ENCODE measurements at places on chromosomes 13 and 19.

- no peak for DNase-seq
These were observed 42.0 kb upstream of the RXFP2 start for GRCh38 chr13:31697290-31697689.

DNA sequence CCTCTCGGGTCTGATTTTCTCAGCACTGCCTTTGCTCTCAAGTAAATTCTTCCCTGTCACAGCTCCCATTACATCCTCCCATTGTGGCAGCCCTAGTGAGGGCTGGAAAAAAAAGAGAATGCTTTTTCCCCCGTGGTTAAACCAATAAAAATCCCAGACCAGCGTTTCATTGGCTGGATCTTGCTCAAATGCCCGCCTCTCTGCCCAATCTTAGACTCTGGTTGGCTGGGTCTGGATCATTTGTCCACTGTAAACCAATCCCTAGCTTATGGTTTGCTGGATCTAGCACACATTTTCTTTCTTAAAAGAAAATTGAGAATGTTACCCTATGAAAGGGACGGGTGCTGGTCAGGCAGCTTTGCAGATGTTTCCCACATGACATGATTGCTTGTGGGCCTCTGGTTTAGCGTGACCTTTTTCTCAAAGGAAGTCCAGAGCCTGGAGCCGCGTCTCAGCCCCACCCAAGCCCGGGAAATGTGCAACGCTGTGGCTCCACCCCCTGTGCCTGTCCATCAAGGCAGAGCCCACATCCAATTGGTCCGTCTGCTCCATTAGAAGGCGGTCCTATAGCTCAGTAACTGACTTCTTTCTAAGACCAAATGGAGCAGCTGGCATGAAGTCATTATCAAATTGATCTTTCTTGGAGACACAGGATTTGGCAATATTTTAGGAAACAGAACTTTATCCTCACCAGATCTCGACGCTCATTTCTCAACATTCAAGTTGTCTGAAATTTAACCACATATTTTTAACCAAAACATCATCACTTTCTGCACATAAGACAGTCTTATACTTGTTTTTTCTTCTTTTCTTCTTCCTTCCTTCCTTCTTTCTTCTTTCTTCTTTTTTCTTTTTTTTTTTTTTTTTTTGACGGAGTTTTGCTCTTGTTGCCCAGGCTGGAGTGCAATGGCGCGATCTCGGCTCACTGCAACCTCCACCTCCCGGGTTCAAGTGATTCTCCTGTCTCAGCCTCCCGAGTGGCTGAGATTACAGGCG is 2.6 kb upstream of the MCEMP1 start:
- DNase-seq = peak; percentile 53

- DNase-seq = no peak
These were observed 8.3 kb upstream of the MISP start for GRCh38 chr19:742540-743075.

GRCh38 chr13:21079221-21079620 is 17.8 kb upstream of the LATS2 start:
- no peak for DNase-seq

DNA sequence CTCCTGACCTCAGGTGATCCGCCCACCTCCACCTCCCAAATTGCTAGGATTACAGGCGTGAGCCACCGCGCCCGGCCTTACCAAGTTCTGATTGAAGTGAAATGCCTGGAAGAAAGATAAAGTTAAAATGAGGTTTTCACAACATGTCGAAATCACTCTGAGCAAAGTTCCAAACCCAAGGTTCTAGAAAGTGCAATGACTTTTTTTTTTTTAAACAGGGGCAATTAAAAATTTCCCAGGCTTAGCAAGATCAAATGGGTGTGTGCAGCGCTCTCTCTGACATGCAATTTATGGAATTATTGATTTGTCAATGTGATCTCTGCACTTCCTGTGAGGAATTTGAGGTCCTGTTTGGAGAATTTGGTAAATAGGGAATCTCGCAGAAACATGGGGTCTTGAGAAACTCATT is 12.8 kb upstream of the MAP2K2 start:
- no peak for DNase-seq

DNA sequence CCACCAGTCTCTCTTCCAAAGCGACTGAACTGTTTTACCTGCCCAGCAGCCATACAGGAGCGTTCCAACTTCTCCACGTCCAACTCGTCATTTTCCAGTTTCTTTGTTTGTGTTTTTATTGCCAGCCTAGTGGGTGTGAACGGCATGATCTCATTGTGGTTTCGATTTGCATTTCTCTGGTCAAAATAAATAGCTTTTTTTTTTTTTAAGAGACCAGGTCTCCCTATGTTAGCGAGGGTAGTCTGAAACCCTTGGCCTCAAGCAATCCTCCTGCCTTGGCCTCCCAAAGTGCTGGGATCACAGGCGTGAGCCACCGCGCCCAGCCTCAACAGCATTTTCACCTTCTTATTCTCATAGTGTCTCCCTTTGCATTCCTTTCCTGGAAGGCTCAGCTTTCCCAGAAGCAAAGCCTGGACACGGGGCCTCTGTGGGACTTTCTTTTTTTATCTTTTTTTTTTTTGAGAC is 4.2 kb upstream of the JSRP1 start:
- DNase-seq = no peak

- no peak for DNase-seq
These were observed 73.7 kb upstream of the PCDH9 start for GRCh38 chr13:67303661-67304333.

DNA sequence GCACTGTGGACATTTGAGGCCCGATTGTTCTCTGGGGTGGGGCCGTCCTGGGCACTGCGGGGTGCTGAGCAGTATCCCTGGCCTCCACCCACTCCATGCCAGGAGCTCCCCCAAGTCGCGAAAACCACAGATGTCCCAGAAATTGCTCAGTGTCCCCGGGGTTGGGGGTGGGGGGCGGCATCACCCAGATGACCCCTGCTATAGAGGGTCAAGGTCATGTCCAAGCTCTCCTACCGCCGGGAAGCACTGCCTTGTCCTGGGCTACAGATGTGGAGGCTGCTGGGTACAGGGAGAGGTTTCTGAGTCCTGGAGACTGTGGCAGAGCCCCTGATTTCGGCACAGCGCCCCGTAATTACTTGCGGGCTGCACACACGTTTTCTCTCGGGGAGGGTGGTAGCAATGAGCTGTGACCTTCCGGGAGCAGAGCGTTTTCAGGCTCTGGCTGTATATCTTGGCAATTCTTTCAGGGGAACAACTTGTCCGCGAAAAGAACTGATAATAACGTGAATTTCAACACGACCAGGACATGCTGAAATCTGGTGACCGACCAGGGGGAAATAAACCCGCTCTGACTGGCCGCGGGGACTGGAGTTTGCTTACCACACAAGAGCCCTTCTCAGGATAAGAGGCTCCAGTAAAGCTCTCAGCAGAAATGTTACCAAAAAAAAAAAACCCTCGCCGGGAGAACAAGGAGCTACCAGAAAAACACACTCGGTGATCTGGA is 68.1 kb downstream of the GNG7 start:
- DNase-seq = no peak

- no peak for DNase-seq
These were observed 3.5 kb downstream of the ANGPTL4 start for GRCh38 chr19:8367327-8368001.

GRCh38 chr19:46481947-46482346 is 10.6 kb upstream of the PNMA8A start:
- DNase-seq = no peak

DNA sequence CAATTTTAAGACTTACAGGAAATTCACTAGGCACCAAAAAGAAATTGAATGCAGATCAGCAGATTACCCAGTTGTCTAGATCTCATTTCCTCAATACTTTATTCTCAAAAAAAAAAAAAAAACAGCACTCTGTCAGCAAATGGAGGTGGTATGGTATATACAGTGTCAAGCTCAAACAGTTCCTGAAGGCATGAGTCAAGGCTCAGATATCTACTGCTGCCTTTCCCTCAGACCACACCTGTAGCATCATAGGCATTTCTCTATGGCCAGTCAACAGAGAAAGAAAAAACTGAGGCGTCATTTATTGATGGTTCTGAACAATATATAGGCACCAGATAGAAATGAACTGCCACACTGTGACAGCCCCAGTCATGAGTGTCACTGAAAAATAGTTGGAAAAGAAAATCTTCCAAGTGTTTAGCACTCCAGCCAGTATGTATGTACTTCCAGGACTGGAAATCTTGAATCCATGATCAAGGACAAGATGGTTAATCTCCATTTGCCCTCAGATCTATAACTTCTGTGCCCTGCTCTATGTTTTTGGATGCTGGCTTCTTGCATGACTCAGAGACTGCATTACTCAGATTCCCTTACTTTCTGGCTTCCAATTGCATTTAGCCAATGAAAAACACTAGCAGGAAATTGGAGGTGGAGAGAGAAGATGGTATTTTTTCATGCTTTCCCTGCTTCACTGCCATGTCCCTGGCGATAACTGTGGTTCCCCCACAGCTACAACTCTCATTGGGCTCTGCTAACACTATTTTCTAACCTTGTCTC is 8.4 kb upstream of the COG3 start:
- DNase-seq = no peak

DNA sequence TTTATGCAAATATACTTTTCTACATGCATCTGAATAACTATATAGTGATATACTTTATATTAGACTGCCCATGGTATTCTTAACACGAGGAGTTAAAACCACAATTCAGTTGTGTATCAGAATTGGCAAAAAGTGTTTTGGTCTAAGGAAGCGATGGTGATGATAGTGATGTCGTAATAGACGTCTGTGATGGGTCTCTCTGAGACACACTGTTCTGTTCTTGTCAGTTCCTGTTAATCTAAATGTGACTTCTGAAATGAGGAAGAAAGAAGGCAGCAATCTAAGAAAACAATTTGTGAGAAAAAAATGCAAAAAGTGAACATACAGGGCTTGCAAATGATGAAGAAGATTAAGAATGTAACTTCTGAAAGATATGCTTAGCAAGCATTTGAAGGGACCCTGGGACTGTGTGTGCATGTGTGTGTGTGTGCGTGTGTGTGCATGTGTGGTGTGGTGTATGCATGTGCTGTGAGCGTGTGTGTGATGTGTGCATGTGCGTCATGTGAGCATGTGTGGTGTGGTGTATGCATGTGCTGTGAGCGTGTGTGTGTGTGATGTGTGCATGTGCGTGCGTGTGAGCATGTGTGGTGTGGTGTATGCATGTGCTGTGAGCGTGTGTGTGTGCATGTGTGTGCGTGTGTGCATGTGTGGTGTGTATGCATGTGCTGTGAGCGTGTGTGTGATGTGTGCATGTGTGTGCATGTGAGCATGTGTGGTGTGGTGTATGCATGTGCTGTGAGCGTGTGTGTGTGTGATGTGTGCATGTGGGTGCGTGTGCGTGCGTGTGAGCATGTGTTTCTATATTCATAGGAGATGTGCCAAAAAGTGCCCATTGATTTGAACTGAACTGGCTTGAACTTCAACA is 131.8 kb downstream of the IRS2 start:
- no peak for DNase-seq

GRCh38 chr13:41130356-41130755 is 2.2 kb downstream of the KBTBD6 start:
- DNase-seq = peak; percentile 5

DNA sequence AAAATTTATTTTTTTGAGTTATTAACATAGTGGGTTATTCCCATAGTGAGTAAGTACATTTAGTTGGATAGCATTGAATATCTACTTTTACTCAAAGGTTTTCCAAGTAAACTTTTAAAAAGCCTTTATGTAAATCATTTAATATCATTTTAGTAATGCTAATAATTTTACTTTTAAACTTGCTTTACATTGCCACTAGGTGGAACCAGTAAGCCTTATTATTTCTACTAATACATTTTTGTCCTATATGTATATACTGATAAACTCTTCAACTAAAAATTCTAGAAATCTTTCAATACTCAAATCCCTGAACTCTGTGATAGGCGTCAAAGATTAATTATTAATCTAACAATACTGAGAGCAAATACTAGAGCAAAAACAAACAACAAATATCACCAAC is 1709.2 kb upstream of the PCDH20 start:
- DNase-seq = no peak

DNA sequence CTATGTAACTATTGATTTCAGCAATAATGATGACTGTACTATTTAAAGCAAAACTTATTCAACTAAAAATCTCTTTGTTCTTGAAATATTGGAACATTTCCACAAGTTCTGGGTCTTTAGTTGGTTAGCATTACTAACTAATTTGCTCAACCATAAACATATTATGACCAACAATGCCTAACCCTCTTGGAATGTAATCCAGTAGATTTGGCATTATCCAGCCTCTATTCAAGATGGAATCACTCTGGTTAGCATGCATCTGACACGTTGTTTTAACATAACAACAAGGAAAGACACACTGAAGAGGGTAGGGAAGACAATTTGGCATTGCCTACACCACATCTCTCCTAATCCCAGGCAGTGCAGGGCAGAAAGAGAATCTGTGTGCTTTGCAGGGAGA is 941.3 kb upstream of the PCDH20 start:
- no peak for DNase-seq

- no peak for DNase-seq
These were observed 133.4 kb downstream of the TM9SF2 start for GRCh38 chr13:99634672-99635071.

DNA sequence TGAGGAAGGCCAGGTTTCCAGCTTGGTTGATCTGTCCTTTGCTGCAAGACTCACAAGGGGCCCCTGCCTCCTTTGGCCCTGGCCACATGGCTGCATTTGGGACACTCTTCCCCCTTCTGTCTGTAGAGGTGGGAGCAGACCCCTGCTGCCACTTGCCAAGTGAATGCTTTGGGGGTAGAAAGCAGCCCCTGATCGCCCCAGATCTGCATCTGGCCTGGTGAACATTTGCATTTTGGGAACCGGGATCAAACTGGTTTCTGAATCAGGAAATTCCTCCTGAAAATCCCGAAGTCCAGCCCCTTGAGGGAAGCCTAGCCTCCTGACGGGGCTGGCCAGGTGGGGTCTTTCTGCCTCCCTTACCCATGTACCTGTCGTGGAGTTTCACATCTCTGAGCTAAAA is 14.9 kb downstream of the DPF1 start:
- DNase-seq = no peak

DNA sequence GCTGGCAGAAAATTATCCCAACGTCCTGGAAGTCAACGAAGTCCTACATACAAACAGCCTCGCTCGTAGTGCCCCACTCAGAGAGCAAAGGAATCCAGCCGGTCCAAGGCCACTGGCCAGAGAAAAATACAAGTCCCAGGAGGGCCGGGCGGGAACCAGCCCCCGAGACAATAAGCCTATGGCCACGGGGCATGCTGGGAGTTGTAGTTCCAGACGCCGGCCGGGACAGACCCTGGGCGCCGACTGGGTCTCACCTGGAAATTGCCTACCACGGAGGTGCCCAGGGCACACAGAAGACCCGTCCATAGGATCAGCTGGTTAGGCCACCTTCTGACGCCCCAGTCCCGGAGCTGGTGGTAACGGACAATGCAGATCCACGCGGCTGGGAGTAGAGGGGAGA is 5.4 kb downstream of the TMEM150B start:
- DNase-seq = no peak

DNA sequence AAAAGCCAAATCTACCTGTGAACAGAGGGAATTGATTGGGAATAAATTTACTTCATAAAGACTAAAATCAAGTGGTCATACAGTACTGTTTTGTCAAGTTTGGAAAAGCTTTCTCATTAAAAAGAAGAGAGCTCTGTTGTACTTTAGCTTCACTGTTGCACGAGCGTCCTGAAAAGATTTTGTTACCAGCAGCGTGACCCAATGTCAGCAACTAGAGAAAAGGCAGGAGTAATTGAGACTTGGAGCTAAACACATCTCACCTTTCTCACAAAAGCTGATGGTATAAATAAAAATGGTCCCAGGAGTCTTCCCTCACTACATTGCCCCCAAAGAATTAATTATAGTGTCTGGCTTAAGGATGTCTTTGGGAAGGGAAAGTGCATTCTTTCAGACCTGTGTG is 613.7 kb downstream of the OLFM4 start:
- no peak for DNase-seq

GRCh38 chr13:78341032-78341431 is 262.3 kb downstream of the POU4F1 start:
- DNase-seq = no peak

Data from activated naive CD8-positive, alpha-beta T cell treated with anti-CD3 and anti-CD28 coated beads, Interleukin-2, amount 50 U/mL, for 24 hours (primary cell).